ENCODE measurements at places on chromosomes 5 and 9. TPM values are rescaled to one million over a fixed set of nuclear protein-coding genes. Genes with fewer than 3 reads are reported as not detected.
A peak's percentile ranks its signal among the peaks of the same experiment; 100 is the strongest.

DNA sequence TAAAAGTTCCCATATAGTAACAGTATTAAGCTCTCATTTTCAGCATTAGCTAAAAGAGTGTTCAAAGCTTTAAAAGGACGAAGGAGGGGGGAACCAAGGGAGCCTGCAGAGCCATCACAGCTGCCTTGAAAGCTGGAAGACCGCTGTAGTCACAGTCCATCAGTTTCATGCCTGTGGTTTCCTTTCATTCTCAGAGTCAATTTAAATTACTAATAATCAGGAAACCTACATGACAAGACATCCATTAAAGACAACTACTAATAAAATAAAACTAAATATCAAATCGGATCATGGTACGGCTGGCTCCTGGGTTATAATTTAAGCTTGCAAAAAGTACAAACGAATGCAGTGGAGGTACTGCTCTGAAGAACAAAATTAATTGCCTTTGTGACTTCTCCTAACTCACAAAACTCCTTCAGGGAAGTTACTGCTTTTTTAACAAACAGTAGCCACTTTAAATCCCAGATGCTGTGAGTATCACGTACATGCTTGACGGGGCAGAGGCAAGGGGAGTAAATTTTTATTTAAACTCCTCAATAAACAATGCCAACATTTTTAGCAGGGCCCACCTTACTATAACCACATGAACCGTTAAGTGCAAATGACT is 213.5 kb downstream of the DENND1A start:
- no peak for DNase-seq

- DNase-seq, result no peak
These were observed 95.7 kb downstream of the INSL6 start for GRCh38 chr9:5089737-5090136.

DNA sequence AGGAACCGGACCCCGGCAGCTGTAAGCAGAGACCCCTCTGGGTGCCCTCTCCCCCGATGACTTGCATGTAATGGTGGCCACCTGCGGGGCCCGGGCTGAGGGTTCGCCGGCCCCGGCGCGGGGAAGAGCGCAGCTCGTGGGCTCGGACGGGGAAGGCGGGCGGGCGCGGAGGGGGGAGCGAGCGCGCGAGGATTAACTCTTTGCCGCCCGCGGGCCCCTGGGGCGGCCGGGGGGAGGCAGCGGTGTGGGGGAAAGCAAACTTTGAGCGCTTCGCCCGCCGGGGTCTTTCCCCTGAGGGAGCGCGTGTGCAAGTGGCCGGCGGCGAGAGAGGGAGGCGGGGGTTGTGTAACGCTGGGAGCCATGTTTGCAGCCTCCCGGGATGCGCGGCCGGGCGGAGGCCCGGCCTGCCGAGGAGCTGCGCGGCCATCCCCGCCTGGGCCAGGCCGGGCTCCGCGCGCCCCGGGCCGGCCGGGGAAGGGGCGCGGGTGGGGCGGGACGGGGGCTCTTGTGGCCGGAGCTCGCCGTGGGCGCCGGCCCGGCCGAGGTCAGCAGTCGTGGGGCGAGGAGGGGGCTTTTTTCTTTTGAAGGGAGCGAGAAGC is 547 bp downstream of the ANP32B start:
- peak; percentile 26 for DNase-seq

DNA sequence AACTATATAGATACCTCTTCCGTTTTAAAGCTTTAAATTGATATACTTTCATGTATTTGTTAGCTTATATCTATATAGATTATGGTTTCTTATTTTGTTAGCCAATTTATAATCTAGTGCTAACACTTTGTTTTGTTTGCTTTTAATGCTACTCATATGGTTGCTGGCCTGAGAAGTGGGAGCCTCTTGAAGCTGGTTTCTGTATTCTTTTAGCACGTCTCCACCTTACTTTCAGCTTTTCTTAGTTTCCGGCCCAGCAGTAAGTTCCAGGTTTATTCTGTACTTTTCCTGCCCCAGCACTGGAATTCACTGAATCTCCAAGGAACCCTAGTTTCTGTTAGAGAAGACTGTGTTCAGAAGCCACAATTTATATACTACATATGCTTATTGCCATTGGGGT is 458.9 kb downstream of the PRR16 start:
- DNase-seq, result no peak

- peak; percentile 94 for DNase-seq
These were observed 168.8 kb upstream of the RAI14 start for GRCh38 chr5:34487159-34487879.

GRCh38 chr9:128065907-128066712 is 1.0 kb downstream of the NAIF1 start:
- no peak for DNase-seq

- no peak for DNase-seq
These were observed 13.6 kb upstream of the ARHGAP26 start for GRCh38 chr5:142756576-142756975.

GRCh38 chr9:6975198-6975597 is 217.4 kb downstream of the KDM4C start:
- DNase-seq, result peak; percentile 5

- DNase-seq, result no peak
These were observed 29.1 kb upstream of the IRX2 start for GRCh38 chr5:2780421-2781171.

- no peak for DNase-seq
These were observed 251.7 kb upstream of the WWC1 start for GRCh38 chr5:168039566-168040248.

- no peak for DNase-seq
These were observed 82.8 kb upstream of the TAS2R1 start for GRCh38 chr5:9712911-9713310.

DNA sequence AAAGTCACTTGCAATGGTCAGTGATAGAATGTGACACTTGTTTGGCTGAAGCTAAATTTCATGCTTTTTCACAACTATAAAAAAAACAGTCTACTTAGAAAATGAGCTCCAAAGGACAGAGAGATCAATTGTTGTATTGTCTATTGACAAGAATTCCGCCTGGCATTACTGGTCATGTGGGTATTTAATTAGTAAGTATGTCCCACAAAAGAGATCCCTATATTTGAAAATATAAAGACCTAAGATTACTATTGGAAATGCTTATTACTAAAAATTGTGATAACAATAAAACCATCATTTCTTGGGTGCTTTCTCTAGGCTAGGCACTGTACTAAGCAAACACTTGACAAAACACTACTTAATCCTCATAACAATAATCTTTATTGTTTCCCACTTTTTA is 745.2 kb upstream of the C9orf72 start:
- no peak for DNase-seq

DNA sequence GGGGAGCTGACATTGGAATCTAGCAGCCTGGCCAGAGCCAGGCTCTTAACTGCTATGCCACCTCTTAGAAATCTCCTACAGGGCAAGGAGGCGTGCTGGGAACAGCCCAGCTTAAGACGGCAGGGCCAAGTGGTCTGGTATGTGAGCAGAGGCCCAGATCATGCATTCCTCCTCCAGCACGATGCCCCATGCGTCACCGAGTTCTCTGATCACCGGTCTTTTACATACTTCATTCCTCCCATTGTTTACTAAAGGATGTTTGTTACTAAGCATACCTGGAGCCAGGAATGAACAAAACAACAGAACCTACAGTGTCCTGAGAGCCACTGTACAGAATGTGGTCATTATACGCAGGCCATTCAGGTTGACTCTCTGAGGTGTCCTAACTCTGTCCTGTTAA is 73.8 kb downstream of the TRIO start:
- no peak for DNase-seq

- DNase-seq, result no peak
These were observed 18.4 kb downstream of the POU5F2 start for GRCh38 chr5:93723005-93723404.

- no peak for DNase-seq
These were observed 246.6 kb downstream of the SLCO4C1 start for GRCh38 chr5:102049517-102049916.

- peak; percentile 91 for DNase-seq
These were observed 13.2 kb downstream of the ATOX1 start for GRCh38 chr5:151745071-151745705.

DNA sequence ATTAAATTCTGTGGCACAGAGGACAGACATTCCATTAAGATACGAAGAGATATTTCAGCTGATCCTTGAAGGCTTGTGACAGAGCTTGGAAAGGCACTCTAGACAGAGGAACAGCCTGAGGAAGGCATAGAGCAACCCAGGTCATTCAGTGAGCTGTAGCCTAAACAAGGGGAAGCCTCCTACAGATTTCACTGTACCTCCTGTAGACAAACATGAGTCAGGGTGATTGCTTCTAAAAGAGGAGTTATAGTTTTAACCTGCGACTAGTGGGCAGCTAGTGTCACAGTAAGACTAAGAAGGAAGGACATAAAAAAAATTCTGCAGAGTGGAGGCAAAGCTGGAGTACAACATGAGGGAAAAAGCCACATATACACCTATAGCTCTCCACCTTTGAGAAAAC is 43.5 kb upstream of the ANKDD1B start:
- DNase-seq, result peak; percentile 41

DNA sequence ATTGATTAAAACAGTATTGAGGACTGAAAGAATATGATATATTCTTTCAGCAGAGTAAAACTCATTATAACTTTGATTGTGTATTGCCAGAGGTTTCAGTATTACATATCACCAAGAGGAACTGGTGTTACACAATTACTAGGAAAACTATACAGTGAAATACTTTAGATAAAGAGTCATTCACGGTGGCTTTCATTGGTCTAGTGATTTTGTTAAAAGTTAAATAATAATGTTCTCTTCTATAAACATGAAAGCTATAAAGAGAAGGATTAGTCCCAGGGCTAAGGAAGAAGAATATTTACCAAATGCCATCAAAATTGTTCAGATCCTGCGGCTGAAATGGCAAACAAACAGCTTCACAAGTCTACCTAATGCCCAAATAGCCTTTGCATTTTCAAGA is 306.2 kb downstream of the SEMA5A start:
- peak; percentile 46 for DNase-seq

GRCh38 chr9:31799953-31800609 is 584.4 kb upstream of the ACO1 start:
- peak; percentile 27 for DNase-seq

GRCh38 chr5:103374473-103374963 is 116.0 kb downstream of the MACIR start:
- no peak for DNase-seq

- DNase-seq, result no peak
These were observed 29.3 kb upstream of the OBP2B start for GRCh38 chr9:133238272-133238850.

DNA sequence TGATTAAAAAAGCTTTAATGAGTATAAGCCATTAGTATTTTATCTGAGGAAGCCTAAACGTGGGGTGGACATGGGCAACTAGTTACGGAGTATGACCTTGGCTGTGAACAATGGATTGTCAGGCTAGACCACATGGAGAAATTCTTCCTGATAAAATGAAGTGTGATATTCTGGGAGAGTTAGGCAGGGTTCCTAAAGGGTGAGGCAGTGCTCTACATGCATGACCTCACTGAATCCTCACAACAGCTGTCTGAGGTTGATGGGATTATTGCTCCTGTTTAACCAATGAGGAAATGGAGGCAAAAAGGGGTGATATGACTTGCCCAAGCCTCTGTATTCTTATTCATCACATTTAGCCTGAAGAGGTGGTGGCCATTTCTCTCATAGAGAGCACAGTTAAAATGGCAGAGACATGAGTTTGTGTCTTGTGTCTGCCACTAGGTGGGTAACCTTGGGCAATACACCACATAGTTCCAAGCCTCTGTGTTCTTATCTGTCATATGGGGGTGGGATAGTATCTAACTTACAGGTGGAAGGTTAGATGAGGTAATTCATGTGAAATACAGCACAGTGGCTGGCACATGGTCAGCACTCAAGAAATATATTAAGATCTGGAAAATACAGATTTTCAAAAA is 96.1 kb upstream of the NR3C1 start:
- DNase-seq, result peak; percentile 7

DNA sequence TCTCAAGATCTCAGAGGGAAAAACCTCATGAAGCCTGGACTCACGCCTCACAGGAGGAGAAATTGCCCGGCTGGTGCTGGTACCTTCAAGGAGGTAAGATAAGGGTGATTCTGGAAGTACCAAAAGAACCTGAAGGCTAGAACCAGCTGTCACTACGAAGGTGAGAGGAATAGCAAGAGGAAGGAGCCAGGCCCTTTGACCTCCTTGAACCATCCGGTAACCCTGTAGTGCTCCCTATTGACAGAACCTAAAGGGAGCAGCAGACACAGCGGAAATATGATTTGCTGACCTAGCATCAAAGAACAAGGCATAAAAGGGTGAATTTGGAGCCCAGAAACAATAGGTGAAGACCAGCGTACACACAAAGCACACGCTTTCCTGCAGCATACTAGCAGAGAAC is 92.2 kb downstream of the DOCK8 start:
- DNase-seq, result no peak

DNA sequence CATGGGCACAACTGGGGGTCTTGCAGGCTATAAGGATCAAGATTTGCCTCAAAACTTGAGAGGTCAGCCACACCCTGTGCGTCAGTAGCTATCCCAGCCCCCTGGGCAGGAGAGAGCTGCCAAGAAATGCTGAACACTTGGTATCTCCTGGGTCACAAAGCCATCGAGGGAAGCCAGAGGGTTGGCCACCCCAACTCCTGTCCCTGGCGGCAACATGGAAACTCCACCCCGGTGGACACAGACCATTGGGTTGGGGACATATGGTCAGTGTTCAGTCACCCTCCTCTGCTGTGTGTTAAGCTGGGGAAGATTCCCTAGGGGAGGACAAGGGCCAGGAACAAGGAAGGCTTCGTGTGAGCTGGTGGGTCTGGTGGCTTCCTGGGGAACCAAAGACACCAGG is 140.6 kb downstream of the C5orf15 start:
- DNase-seq, result no peak

GRCh38 chr9:92728831-92729734 is 35.5 kb downstream of the BICD2 start:
- no peak for DNase-seq

DNA sequence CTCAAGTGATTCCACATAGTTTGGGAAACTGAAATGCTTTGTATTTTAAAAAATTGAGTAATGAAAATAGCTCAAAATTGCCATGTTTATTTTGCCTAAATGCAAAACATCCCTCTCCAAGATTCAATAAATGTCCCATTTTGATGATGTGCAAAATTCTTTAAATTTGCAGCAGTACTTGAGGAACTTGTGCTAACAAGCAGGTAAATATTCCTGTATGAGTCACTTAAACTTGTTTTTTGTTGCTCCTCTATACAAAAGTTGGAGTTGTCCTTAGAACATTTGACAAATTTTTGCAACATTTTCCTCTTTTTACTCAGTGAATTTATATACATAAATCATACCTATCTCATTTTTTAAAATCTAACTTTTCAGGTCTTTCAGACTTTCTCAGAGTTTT is 280.2 kb downstream of the CDH12 start:
- DNase-seq, result no peak

ANKRD33B gene
- 8.3 TPM for total RNA-seq

KIF12 gene
- not detected for total RNA-seq

NIPBL gene
- total RNA-seq, result 41.8 TPM

IL33 gene
- total RNA-seq, result 73.9 TPM

CAVIN4 gene
- total RNA-seq, result 1.4 TPM

NMUR2 gene
- not detected for total RNA-seq

AIF1L gene
- 0.45 TPM for total RNA-seq

SLC46A2 gene
- total RNA-seq, result not detected

PCDHGA12 gene
- 39.7 TPM for total RNA-seq

AFAP1L1 gene
- total RNA-seq, result 10.8 TPM

Measured in fibroblast of the aortic adventitia (primary cell).